ENCODE measurements at places on chromosomes 1 and 21. TPM values are rescaled to one million over a fixed set of nuclear protein-coding genes. Genes with fewer than 3 reads are reported as not detected.

The CR2 gene
- not detected for total RNA-seq

DNA sequence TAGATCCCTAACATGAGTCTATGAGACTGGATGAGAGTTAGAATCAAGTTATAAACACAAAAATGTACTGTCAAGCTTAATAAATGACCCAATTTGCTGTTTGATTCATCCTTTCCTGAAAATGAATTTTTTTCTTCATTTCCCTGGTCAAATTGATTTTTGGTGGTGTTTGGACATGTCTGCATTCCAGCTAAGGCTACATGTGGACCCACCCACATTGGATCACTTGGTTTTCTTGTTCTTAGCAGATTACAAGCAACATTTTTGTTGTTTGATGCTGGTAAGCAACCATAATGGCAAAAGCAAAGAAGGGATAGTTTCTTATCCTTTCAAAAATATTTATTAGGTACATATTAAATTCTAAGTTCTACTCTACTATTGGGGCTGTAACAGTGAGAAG is 181.1 kb downstream of the NEK7 start:
- H3K27ac ChIP-seq = no peak overlapping the region
- H3K4me3 ChIP-seq = no peak overlapping the region
- no peaks in the 10 kb centered on the region for H3K27me3 ChIP-seq
- no peaks in the 10 kb centered on the region for H3K36me3 ChIP-seq
- H3K4me1 ChIP-seq = no peaks in the 10 kb centered on the region

GRCh38 chr1:24897263-24898151 is 32.6 kb downstream of the RUNX3 start:
- H3K4me1 ChIP-seq = peaks cover 25% of the 10 kb centered on the region
- peaks cover 25% of the 10 kb centered on the region for H3K36me3 ChIP-seq
- H3K27ac ChIP-seq = peak overlapping the region; percentile 75
- DNase-seq = peak; percentile 42
- H3K4me3 ChIP-seq = no peak overlapping the region

The TDRD10 gene
- not detected for total RNA-seq

The DNAI4 gene
- total RNA-seq = 0.80 TPM

The ZNF683 gene
- 7.0 TPM for total RNA-seq

DNA sequence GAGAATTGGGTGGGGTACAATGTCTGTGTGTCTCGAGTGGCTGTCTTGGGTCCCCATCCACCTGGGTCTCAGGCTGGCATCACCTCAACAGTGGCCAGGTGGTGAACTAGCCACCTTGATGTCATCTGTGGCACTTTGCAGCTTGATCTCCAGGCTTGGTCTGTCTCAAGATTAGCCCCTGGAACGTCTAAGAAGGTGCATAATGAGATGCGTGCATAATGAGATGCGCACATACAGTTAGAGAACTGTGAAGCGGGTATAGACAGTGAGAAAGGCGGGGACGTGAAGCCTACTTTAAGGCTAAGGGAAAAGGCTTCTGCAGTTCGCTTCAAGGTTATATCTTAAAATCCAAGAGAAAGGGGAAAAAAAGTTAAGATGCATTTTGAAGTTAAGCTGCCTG is 98.7 kb downstream of the WDR4 start:
- no peak for DNase-seq
- peaks cover 32% of the 10 kb centered on the region for H3K27me3 ChIP-seq
- H3K4me1 ChIP-seq = peaks cover 24% of the 10 kb centered on the region
- H3K4me3 ChIP-seq = no peak overlapping the region

The CFHR2 gene
- not detected for total RNA-seq

- H3K27me3 ChIP-seq = no peaks in the 10 kb centered on the region
- peaks cover 2% of the 10 kb centered on the region for H3K4me1 ChIP-seq
- no peak overlapping the region for H3K4me3 ChIP-seq
- H3K27ac ChIP-seq = no peak overlapping the region
- no peaks in the 10 kb centered on the region for H3K36me3 ChIP-seq
- DNase-seq = no peak
These were observed 395.1 kb downstream of the HLX start for GRCh38 chr1:221274373-221274772.

The SCP2 gene
- 72.1 TPM for total RNA-seq

- no peaks in the 10 kb centered on the region for H3K36me3 ChIP-seq
- H3K27ac ChIP-seq = peak overlapping the region; percentile 2
- peaks cover 66% of the 10 kb centered on the region for H3K27me3 ChIP-seq
- peaks cover 17% of the 10 kb centered on the region for H3K4me1 ChIP-seq
- H3K4me3 ChIP-seq = peak overlapping the region; percentile 53
- DNase-seq = no peak
These were observed 1.3 kb downstream of the GNG12 start for GRCh38 chr1:67831850-67832513.

The CFH gene
- total RNA-seq = 13.3 TPM

GRCh38 chr1:228448372-228448771 is 31.7 kb upstream of the TRIM17 start:
- H3K27me3 ChIP-seq = peaks cover 34% of the 10 kb centered on the region
- H3K36me3 ChIP-seq = no peaks in the 10 kb centered on the region
- H3K4me3 ChIP-seq = no peak overlapping the region
- peaks cover 39% of the 10 kb centered on the region for H3K4me1 ChIP-seq

The TCHHL1 gene
- not detected for total RNA-seq

The CSF3R gene
- total RNA-seq = not detected

The FAM110D gene
- not detected for total RNA-seq

- H3K27me3 ChIP-seq = no peaks in the 10 kb centered on the region
- no peaks in the 10 kb centered on the region for H3K36me3 ChIP-seq
- no peaks in the 10 kb centered on the region for H3K4me1 ChIP-seq
- no peak overlapping the region for H3K27ac ChIP-seq
- no peak overlapping the region for H3K4me3 ChIP-seq
These were observed 38.2 kb downstream of the TP73 start for GRCh38 chr1:3690282-3691065.

The UCK2 gene
- 70.3 TPM for total RNA-seq

- peaks cover 55% of the 10 kb centered on the region for H3K4me1 ChIP-seq
- peak overlapping the region; percentile 85 for H3K4me3 ChIP-seq
- H3K36me3 ChIP-seq = peaks cover 25% of the 10 kb centered on the region
- no peaks in the 10 kb centered on the region for H3K27me3 ChIP-seq
These were observed 20.9 kb upstream of the NCMAP start for GRCh38 chr1:24535021-24535424.

GRCh38 chr1:150512846-150513245 is 2.7 kb upstream of the FALEC start:
- H3K36me3 ChIP-seq = peaks cover 3% of the 10 kb centered on the region
- H3K27me3 ChIP-seq = no peaks in the 10 kb centered on the region
- no peak overlapping the region for H3K4me3 ChIP-seq
- DNase-seq = no peak
- H3K27ac ChIP-seq = no peak overlapping the region

DNA sequence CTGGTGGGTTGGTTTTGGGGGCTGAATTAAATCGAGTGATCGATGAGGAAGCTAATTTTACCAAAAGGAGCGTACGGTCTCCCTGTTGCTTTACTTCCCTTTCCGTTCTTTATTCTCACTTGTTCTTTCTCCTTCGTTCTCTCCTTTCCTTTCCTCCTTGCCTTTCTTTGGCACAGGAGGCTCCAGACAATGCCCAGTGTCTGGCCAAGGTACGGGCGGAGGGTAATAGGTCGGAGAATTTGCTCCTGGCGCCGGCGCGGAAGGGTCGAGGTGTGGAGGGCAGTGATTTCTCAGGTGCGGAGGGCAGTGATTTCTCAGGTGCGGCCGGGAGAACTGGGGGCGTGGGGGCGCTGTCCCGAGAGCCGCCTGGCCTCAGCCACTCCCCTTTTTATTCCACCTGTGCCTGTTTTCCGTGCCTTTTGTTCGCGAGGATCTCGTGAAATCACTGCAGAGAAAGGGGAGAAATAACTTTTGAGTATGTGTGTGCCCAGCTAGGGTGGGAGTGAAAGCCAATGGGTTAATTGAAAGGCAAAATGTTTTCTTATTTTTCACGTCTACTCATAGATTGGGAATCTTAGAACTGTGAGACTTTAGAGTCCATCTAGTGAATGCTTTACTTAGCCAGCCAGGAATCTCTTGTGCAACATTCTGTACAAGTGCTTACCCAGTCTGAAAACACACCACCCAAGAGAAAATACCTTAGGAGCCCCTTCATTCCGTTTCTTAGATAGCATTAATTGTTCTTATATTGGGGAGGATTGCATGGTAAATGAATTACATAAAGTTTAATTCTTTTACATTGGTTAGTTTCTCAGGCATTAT is 1.3 kb downstream of the FNBP1L start:
- DNase-seq = no peak
- peaks cover 75% of the 10 kb centered on the region for H3K27me3 ChIP-seq
- H3K36me3 ChIP-seq = no peaks in the 10 kb centered on the region
- H3K4me3 ChIP-seq = peak overlapping the region; percentile 68
- peaks cover 16% of the 10 kb centered on the region for H3K4me1 ChIP-seq

The PAFAH2 gene
- total RNA-seq = 9.2 TPM

GRCh38 chr21:38777015-38777414 is 28.7 kb upstream of the ETS2 start:
- H3K4me3 ChIP-seq = no peak overlapping the region
- peaks cover 52% of the 10 kb centered on the region for H3K4me1 ChIP-seq

- no peak overlapping the region for H3K27ac ChIP-seq
- H3K27me3 ChIP-seq = peaks cover 5% of the 10 kb centered on the region
- H3K4me3 ChIP-seq = no peak overlapping the region
- DNase-seq = no peak
- H3K4me1 ChIP-seq = no peaks in the 10 kb centered on the region
These were observed 15.8 kb downstream of the MYOM3 start for GRCh38 chr1:24096009-24096738.

The KRTAP12-1 gene
- not detected for total RNA-seq
